NCI-H1048 (cell line): ENCODE measurements at places on chromosomes 1 and 21.

- no peak for DNase-seq
These were observed 4.3 kb downstream of the THEM4 start for GRCh38 chr1:151905070-151905442.

DNA sequence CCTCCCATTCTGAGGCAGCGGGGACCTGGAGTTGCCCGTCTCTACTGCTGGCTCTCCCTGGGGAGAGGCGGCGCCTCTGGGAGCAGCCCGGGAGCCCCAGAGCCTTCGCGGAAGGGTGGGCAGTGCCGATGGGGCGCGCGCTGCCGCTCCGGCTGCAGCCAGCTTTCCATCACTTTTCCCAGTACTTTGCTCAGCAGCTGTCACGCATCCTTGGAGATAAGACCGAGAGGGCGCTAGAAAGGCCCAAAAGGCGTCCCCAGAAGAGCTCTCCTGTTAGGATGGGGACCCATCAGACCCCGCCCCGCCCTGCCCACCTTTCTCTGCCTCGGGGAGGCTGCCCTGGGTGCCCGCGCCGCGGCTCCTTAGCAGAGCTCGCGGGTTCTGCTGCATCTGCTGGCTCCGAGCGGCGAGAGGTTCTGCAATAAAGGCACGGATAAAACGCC is 534 bp downstream of the KCNH1 start:
- no peak for DNase-seq

DNA sequence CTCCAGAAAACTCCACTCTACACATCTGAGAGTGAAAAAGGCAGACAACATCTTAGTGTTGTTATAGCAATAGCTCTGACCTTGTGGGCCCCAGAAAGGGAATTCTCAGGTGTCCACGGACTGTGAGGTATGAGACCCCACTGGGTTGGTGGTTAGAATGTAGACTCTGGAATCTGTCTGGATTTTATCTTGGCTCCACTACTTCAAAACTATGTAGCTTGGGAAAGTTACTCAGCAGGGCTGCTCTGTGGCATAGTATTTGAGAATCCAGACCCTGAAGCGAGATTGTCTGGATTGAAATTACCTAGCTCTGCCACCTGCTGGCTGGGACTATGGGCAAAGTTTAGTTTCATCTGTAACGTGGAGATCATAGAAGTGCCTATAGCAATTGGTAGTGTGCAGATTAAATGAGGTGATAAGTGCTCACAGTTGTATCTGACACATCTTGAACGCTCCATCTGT is 25.8 kb downstream of the PRDM2 start:
- no peak for DNase-seq

DNA sequence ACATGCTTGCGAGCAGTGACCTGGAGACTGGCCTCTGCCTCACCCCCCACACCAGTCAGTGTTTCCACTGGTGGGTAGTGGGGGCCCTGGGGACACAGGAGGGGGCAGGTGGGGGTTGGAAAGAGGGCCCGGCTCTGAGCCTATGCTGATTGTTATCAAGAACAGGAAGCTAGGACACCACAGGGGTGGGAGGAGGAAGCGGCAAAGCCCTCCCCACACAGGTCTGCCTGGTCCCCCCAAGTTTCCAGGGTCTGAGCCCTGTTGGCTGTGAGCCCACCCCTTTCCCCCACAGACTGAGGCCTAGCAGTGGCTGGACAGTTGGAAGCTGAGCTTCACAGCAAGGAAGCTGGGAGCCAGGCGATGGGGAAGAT is 1.6 kb upstream of the PTPN7 start:
- no peak for DNase-seq

GRCh38 chr1:12336413-12336812 is 106.6 kb downstream of the VPS13D start:
- DNase-seq: no peak

- DNase-seq: no peak
These were observed 26.2 kb downstream of the RHBDL2 start for GRCh38 chr1:38915352-38915948.

DNA sequence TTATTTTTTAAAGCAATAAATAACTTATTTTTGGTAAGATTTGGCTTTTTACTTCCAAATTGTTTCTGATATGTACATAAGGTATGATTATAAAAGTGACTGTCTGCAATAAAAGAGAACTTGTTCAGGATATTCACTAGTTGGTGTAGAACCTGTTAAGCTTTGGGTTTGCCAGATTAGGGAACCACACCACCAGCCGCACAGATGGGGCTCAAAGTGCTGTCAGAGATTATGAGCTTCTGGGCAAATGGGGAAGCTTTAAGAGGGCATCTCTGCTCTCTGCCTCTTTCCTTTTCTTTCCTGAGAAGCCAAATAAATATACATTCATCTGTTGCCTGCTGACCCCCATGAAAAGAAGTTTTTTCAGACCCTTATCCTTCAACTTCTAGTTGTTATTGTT is 25.4 kb downstream of the IVNS1ABP start:
- DNase-seq: no peak

GRCh38 chr1:110648417-110648816 is 26.3 kb downstream of the KCNA3 start:
- DNase-seq: no peak

- DNase-seq: no peak
These were observed 33.8 kb downstream of the CLIC6 start for GRCh38 chr21:34702341-34703170.

GRCh38 chr1:236342403-236343245 is 51.5 kb upstream of the EDARADD start:
- no peak for DNase-seq
